ENCODE measurements at places on chromosomes 1 and 21.
A peak's percentile ranks its signal among the peaks of the same experiment; 100 is the strongest.

DNA sequence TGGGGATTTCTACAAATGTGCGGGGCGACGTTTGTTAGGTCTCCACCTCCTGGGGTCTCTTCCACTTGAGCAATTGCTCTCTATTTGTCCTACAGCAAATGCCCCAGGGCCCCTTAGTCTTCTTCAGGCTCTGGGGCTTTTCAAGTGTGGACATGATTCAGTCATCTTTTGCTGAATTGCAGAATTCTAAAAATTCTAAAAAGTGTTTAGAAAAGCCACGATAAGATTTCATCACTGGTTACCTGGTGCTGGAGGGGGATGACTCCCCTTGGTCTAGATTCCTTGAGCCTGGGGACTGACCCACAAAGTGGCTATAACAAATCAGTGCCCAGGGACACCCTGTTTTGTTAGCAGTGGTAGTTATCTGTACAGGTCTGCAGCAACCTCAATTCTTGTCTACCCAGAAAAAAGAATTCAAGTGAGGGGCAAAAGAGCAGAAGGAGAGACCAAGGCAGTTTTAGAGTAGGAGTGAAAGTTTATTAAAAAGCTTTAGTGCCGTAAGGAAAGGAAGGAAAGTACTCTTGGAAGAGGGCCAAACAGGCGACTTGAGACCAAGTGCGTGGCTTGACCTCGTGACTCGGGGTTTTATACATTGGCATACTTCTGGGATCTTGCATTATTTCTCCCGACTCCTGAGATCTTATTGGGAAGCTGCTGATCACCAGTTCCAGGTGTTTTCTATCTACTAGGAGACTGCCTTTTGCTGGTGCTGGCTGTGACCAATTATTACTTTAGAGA is 25.2 kb downstream of the PROK1 start:
- DNase-seq, result no peak

- no peak for DNase-seq
Observed at GRCh38 chr1:38153066-38153777, 106.6 kb upstream of the POU3F1 start.

DNA sequence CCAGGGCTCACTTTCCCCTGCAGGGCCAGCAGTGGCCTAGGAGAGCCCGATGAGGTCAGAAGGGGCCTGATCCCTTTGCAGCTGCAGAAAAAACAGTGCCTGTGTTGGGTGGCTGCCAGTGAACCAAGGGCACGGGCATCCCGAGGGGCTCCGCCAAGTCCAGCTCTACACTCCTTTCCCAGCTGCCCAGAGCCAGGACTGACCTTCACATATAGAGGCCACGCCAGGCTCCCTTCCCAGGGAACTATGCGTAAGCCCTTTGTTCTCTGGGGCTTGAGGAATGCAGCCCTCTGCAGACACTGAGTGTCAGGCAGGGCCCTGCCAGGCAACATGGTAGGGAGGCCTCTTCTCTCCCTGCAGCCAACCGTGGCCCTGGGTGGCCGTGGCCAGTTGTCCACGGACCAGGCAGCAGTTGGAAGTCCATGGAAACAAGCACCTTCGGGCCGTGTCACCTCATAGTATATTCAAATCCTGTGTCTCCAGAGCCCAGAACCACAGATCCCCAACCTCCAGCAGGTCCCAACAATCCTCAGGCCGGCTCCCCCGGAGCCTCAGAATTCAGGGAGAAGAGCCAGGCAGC is 194.0 kb downstream of the NPHP4 start:
- no peak for DNase-seq

GRCh38 chr1:116308276-116308675 is 64.8 kb upstream of the ATP1A1 start:
- no peak for DNase-seq

DNA sequence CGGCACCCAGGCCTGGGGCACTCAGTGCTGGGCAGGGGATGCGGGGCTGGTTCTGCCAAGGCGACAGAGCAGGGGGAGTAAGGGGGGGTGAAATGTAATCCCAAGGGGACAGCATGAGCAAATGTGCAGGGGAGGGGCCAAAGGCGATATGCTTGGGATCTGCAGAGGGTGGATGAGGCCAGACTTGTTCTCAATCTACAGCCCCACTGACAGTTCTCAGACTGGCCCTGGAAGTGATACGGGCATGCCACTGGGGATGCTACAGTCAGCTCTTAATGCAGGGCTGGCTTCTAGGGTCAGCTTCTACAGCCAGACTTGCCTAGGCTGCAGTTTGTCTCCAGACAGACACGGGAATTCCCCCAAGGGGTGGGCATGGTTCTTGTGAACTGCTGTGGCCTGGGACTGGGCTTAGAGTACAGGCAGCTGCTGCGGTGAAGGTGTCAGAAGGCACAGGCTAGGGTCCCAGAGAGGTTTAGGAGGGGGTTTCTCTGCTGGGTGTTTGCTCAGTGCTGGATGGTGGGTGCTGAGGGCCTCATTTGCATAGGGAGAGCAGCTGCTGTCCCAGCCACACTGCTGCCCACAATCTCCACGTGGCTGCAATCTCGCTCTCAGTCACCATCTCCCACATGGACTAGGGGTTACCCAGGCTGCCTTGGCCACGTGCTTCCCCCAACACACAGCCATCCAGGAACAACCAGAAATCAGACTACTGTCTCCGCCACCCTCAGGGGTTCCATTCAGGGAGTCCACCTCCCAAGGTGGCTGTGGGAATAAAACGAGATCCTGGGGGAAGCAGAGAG is 190.1 kb downstream of the HIVEP3 start:
- no peak for DNase-seq

DNA sequence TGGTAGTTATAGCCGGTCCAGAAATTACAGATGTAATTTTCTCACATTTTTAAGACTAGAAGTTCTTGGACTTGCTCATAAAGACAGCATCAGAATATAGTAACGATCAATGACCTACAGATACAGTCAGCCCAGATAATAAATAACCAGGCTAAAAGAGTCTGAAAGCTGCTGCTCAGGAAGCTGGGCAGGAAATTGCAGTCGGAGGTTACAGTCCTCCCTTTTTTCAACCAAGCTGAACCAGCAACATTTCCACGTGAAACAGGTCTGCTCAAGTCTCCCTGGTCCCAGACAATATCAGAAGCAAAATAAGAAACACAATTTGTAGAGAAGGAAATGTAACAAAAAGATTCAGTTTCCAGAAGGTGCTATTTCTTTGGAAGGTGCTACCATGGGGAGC is 457.4 kb downstream of the SIPA1L2 start:
- no peak for DNase-seq

DNA sequence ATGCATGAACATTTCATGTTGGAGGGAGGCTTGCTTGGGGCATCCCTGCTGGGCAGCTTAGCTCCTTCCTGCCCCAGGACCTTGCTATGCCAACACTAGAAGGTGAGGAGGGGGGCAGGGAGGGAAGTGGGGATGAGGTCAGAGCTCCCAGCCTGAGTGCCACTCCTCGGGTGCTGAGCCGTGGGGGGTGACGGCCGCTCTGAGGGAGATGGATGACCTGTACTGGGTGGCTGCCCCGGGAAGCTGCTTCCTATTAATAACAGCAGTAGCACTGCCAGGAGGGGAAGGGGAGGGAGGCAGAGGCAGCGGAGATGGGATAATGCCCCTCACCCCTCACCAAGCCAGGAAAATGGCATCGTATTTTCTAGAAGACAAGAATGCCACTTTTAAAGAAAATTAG is 60.6 kb downstream of the UBIAD1 start:
- no peak for DNase-seq

- peak; percentile 43 for DNase-seq
Observed at GRCh38 chr1:236142253-236143103, at the start of gene GPR137B. Gene GPR137B (plus strand): TSS chr1:236142539. CDS start chr1:236142623, 84 bp downstream.

DNA sequence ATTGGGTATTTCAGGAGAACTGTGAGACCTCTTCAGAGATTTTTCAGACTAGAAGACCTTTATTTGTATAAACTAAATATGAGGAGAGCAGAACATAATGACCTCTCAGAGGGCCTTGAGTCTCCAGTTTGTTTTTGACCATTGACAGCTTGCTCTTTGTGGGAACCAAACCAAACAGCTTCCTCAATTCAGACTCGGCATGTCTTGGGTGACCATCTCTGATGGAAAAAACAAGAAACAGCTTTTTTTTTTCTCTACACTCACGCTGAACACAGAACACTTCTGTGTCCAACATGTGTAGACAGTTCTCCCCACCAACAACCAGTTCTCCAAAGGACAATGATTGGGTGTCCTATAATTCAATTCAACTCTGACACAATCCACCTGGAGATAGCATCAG is 11.5 kb downstream of the ATP1A4 start:
- no peak for DNase-seq

GRCh38 chr1:87176087-87176486 is 152.6 kb upstream of the LMO4 start:
- no peak for DNase-seq

GRCh38 chr1:241459186-241459802 is 60.3 kb downstream of the FH start:
- no peak for DNase-seq

DNA sequence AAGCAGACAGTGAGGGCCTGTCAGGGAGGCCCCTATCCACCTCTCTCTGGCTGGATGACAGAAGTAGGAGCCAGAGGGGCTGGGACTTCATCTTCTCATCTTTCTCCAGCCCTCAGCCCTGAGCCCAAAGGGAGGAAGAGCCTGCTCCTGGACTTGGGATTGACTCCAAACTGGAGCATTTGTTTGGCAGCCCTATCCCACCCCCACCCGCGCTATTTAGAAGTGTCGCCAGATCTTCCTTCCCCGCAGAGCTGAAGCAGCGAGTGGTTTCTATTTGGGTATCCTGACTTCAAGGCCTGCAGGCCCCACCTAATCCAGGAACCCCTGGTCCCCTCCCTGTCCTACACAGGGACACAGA is 9.6 kb downstream of the NES start:
- peak; percentile 42 for DNase-seq

- DNase-seq, result no peak
Observed at GRCh38 chr1:57506941-57507340, 83.1 kb upstream of the DAB1 start.

GRCh38 chr1:218207194-218207593 is 77.9 kb upstream of the RRP15 start:
- DNase-seq, result peak; percentile 8

GRCh38 chr1:50415235-50416149 is 7.8 kb downstream of the DMRTA2 start:
- DNase-seq, result no peak

DNA sequence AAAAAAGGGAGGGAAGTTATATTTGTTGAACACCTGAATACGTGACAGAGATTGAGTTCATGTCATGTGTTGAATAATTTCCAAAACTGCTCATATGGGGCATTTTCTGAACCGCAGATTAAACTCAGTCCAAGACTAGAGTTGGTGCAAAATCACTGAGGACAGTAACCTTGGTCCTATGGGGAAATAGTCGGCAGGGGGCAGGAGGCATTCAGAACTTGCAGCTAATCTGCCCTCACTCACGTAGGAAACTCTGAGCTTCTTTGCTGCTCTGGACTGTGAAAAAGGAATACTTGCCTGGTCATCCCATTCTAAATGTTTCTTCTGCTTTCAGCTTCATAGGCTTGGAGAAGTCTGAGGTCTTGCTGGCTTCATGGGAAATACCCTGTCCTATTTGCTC is 228.3 kb upstream of the ZP4 start:
- no peak for DNase-seq

DNA sequence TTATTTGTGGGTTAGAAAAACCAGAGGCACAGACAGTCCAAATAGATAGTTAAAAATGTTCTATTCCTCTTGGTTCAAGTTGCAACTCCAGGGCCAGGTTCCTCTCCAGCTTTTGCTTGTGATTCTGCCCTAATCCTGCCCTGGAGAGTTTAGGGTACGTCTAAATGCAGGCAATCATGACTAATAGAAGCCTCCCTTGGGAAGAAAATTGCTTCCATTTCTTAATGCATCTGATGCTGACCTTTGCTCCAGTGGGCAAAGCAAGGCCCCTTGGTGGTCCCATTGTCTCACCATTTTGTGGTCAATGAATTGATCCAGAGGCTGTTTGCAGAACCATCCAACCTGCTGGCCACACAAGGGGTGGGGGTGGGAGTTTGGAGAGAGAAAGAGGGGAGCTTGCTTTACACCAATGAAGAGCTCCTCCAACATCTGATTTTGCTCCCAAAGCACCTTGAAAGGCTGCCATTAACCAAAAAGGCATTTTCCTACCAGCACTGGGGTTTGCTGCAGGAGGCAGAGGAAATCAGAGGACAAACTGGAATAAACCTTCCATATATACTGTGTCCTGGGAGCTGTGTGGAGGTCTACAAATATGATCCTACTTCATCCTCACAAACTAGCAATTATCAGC is 31.3 kb downstream of the C8B start:
- peak; percentile 95 for DNase-seq

DNA sequence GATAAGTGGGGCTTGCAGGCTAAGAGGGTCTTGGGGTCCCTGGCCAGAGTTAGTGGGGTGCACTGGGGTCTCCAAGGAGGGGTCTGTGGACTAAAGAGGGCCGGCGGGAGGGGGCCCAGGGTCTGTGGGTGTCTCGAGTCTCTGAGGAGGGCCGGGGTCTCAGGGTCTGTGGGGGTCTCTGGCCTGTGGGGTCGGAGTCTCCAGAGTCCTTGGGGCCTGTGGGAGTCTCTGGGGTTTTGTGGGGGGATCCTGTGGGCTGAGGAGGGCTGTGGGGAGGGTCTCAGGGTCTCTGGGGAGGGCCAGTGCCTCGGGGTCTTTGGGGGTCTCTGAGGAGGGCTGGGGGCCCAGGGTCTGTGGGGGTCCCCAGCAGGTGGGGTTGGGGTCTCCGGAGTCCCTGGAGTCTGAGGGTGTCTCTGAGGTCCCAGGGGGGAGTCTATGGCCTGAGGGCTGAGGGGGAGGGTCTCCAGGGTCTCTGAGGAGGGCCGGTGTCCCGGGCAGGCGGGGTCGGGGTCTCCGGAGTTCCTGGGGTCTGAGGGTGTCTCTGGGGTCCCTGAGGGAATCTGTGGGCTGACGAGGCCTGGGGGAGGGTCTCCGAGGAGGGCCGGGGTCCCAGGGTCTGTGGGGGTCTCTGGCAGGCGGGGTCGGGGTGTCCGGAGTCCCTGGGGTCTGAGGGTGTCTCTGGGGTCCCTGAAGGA is 628 bp upstream of the PLEKHM2 start:
- DNase-seq, result no peak

DNA sequence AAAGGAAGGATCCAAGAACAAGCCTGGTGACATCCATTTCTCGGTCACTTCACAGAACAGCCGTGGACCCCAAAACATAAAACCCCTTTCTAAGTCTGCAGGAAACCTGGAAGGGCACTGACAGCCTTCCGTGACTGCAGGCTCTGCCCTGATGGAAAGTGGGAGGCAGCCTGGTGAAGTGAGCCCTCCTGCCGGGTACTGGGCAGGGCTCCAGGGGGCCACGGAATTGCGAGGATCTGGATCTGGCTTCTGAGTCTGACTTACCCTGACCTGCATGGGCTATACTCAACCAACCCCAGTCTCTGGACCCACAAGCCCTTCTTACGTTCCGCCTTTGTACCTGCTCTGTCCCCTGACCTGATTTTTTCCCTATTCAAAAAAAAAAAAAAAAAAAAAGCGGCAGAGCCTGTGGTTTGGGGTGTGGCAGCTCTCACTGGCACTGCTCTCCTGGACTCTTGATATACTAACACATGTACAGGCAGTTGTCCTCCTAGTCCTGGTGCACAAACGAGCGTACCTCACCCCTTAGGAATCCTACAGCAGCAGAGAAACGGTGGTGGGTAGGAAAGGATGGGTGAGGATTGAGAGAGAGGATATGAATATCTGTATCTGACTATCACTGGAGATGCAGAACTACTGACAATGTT is 82.9 kb downstream of the BEND5 start:
- DNase-seq, result no peak

All from fibroblast of skin of right quadriceps (primary cell).